Endothelial cell of umbilical vein (primary cell): ENCODE measurements at places on chromosomes 3 and 15. TPM values are rescaled to one million over a fixed set of nuclear protein-coding genes. Genes with fewer than 3 reads are reported as not detected.
A peak's percentile ranks its signal among the peaks of the same experiment; 100 is the strongest.

DNA sequence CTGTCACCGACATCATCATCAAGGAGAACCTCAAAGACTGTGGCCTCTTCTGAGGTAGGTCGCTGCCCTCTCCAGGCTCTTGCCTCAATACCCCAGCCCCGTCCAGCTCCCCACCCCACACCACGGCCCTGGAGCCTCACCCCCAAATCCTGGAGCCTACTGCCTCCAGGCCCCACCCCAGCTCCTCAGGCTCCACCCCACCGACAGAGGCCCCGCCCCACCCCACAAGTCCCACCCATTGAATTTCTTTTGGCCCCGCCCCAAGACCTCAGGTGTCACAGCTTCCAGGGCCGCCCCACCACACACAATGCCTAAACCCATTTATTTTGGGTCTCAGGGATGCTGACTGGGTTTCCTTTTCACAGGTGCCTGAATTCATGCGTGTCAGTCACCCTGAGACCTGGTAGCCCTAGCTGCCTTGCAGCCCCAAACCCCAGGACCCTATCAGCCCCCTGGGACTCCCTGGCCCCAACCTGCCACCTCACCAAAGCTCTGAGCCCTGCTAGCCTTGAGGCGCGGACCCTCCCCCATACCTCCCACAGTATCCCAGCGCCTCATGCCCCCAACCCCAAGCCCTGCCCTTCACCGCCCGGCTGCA is 3.6 kb downstream of the GNAT1 start:
- peaks cover 13% of the 10 kb centered on the region for H3K27me3 ChIP-seq
- no peak for DNase-seq
- H3K27ac ChIP-seq, result no peak overlapping the region

GRCh38 chr3:13626396-13626795 is 77.5 kb downstream of the FBLN2 start:
- H3K27me3 ChIP-seq, result no peaks in the 10 kb centered on the region
- H3K4me1 ChIP-seq, result no peaks in the 10 kb centered on the region
- DNase-seq, result no peak
- no peaks in the 10 kb centered on the region for H3K36me3 ChIP-seq
- H3K27ac ChIP-seq, result no peak overlapping the region
- H3K4me3 ChIP-seq, result no peak overlapping the region

DNA sequence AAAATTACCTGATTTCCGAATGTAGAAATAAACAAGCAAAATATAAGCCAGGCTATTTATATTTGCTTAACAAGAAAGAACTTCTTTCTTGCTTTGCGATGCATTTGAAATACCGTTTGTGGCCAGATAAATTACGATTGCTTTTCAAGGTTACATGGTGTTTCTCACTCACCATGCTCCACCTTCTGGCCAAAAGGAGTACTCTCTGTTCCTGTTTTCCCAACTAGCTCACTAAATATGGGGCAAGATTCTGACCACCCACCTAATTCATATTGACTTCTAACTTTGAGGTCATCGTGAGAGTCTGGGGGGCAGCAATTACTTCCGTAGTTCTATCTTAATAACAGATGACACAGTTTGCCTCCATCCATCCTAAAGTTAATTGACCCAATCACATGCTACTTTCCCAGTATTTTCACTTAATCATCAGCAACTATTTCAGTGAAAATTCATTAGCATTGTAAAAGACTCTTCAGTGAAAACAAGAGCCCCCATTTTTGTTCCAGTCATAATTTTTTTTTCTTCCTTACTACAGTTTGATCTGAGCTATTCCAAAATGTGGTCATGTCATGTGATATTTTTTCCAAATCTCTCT is 25.9 kb downstream of the ACP3 start:
- peaks cover 17% of the 10 kb centered on the region for H3K27me3 ChIP-seq
- H3K4me1 ChIP-seq, result no peaks in the 10 kb centered on the region
- peak; percentile 56 for DNase-seq
- no peak overlapping the region for H3K4me3 ChIP-seq
- no peaks in the 10 kb centered on the region for H3K36me3 ChIP-seq
- H3K27ac ChIP-seq, result no peak overlapping the region

GRCh38 chr15:55685286-55685685 is 57.7 kb downstream of the PRTG start:
- no peak overlapping the region for H3K27ac ChIP-seq
- no peak overlapping the region for H3K4me3 ChIP-seq
- H3K4me1 ChIP-seq, result no peaks in the 10 kb centered on the region
- H3K36me3 ChIP-seq, result no peaks in the 10 kb centered on the region
- no peaks in the 10 kb centered on the region for H3K27me3 ChIP-seq

GRCh38 chr3:124053871-124054270 is 61.9 kb upstream of the ROPN1 start:
- no peaks in the 10 kb centered on the region for H3K27me3 ChIP-seq
- no peak overlapping the region for H3K27ac ChIP-seq
- no peak for DNase-seq
- no peaks in the 10 kb centered on the region for H3K4me1 ChIP-seq
- H3K36me3 ChIP-seq, result no peaks in the 10 kb centered on the region

DNA sequence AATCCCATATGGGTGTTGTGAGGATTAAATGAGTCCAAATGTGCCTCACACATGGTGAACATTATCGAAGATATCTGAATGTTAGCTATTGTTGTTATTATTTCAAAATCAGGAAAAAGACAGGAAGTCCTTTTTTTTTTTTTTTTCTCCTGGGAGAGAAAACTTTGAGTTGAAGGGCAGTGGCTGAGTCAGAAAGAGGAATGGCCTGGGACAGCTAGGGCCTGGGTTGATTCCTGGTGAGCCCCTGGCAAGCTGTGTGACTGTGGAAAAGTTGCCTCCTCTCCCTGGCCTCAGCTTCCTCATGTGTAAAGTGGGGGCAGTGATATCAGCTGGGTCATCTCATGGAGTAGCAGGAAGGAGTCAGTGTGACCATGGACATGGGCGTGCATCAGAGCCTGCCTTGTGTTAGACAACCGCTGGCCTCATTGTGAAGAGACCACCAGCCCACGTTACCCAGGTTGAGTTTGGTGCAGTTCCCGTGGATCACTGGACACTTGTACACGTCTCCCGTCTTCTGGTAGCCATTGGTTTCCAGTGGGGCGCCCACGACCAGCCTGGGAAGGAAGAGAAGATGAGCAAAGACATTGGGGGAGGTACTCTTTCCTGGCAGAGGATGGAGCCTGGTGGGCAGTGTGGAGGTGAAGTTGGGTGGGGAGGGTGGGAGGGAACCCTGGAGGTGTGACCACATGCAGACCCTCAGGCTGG is 63.1 kb downstream of the ITGA11 start:
- peak overlapping the region; percentile 17 for H3K27ac ChIP-seq
- no peaks in the 10 kb centered on the region for H3K36me3 ChIP-seq
- H3K4me1 ChIP-seq, result peaks cover 26% of the 10 kb centered on the region
- DNase-seq, result peak; percentile 83
- H3K4me3 ChIP-seq, result no peak overlapping the region

DNA sequence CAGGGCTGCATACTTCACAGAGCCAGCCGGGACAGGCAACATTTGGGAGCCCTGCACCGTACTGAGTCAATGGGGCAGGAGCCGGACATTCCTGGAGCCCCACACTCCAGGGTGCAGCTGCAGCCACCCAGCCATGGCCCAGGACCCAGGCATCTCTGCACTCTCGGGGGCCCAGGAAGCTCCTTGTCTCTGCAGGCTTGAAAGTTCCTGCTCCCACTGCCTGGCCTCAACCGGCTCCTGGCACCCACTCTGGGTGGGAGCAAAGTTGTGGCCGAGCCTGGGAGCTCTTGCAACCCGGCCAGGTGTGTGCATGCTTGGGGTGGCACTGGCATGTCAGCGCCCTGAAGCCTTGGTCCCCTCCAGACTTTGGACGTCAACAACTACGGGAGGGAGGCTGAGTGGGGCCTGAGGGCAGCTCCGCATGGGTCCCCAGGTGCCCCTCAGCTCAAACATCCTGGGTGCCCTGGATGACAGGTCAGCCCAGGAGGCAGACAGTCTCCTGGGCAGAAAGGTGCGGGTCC is 833.5 kb upstream of the CADM2 start:
- H3K4me3 ChIP-seq, result no peak overlapping the region
- no peak overlapping the region for H3K27ac ChIP-seq
- no peaks in the 10 kb centered on the region for H3K36me3 ChIP-seq
- DNase-seq, result no peak

DNA sequence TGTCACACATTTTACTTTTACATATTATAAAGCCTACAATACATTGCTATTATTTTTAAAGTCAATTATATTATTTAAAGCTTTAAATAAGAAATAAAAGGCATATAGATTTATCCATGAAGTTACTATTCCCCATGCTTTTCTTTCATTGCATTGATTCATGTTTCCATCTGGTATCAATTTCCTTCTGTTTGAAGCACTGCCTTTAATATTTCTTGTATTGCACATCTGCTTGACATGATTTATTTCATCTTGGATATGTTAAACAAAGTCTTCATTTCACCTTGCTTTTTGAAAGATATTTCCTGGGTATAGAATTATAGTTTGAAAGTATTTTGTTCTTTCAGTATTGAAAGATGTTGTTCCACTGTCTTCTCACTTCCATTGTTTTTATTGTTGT is 174.3 kb upstream of the MBNL1 start:
- no peaks in the 10 kb centered on the region for H3K4me1 ChIP-seq
- no peaks in the 10 kb centered on the region for H3K36me3 ChIP-seq
- H3K4me3 ChIP-seq, result no peak overlapping the region
- DNase-seq, result no peak
- H3K27ac ChIP-seq, result no peak overlapping the region
- no peaks in the 10 kb centered on the region for H3K27me3 ChIP-seq

- no peak overlapping the region for H3K27ac ChIP-seq
- no peaks in the 10 kb centered on the region for H3K36me3 ChIP-seq
- H3K4me1 ChIP-seq, result peaks cover 5% of the 10 kb centered on the region
- peak; percentile 30 for DNase-seq
- no peaks in the 10 kb centered on the region for H3K27me3 ChIP-seq
Measured at GRCh38 chr3:174126990-174127758, 729.6 kb downstream of the NLGN1 start.

SIDT1 gene
- 0.03 and 0.07 TPM in 2 replicates for polyA plus RNA-seq

ZBBX gene
- polyA plus RNA-seq, result not detected in 2 replicates

TRH gene
- not detected in 2 replicates for polyA plus RNA-seq

FSIP1 gene
- polyA plus RNA-seq, result 0.11 and 0.23 TPM in 2 replicates
